ENCODE measurements at places on chromosomes 13 and 19.

- DNase-seq: no peak
Observed at GRCh38 chr19:7916103-7916954, 1.7 kb downstream of the TGFBR3L start.

DNA sequence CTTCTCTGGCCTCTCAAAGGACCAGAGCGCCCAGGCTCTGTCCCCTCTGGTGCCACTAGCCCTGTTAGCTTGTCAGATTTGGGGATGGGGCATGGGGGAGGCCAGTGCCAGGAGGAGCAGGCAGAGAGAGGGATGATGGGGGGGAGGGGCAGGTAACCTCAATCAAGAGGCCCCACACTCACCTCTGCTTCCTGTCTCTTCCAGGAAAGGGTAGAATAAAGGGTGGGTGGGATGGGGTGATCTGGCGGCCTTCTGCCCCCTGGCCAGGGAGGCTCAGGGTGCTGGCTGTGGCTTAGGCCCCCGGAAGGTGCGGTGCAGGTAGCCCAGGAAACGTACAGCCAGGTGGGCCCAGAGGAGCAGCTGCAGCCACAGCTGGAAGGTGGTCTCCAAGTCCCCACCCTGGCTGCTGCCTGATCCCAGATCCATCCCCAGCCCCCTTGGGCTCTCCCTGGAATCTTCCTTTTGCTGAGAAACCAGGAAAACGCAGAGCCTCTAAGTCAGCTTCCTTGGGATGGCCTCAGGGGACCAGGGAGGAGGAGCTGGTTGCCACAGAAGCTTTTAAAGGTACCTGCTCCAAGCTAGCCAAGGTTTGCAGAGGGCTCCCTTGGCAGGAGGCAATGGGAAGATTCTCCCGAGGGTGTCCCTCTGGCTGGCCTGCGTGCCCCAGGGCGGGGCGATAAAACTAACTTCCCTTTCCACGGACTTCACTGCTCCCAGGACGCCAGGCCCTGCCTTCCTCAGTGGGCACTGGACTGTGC, 5.3 kb downstream of the PRKACA start:
- DNase-seq: no peak

DNA sequence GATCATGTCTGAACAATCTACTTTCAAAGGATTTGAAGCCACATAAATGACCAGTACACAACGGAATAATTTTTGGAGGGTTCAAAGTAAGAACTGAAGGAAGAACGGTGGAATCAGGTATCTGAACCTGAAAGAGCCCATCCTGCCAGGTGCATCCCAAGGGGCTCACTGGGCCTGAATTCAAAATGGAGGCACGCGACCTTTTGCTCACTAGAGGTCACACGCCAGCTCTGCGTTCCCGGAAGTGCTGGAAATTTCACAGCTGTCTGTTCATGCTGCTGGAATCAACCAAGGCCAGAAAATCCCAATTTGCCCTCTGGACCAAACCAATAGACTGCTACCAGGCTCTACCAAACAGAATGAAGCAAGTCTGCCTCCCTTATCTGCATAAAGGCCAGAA, 4.2 kb upstream of the RASA3 start:
- no peak for DNase-seq

DNA sequence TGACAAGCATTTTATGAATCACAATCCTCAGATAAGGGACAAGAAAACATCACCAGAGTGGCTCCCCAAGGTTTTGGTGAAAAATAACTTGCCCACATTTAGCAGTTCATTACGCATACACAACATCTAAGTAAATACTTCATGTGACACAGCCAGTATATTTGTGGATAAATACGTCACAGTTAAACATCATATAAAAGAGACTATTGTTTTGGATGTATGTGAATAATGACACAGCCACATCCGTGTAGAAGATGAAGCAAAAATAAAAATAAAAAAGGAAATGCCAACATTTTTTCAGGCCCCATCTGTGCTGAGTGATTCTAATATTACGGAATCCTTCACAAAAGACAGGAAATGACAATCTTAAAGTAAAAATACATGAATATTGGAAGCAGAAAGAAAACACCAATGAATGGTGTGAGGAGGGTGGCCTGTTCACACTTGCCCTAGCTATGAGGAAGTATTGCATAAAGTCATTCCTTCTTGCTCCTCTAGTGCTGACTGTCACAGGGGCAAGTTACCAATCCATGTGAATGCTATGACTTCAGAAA, 457.1 kb downstream of the KLF12 start:
- DNase-seq: no peak

GRCh38 chr13:78787190-78787589, 128.2 kb upstream of the OBI1 start:
- no peak for DNase-seq

- DNase-seq: no peak
Observed at GRCh38 chr19:32308431-32309077, 36.9 kb upstream of the ZNF507 start.

DNA sequence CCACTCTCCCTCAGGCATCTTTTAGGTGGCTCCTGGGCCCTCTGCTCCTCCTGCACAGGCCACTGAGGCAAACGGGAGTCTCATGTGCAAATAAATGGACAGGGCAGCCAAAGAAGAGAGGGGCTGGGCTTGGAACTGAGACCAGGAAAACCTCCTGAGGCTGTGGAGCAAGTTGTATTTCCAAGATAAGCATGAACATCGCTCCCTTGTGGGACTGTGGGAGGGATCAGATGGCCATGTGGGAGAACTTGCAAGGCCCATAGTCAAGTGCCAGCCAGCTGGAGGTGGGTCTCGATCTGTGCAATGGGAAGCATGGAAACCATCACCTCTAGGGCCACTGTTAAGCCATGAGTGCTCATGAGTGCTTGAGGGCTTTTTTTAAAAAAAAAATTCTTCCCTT, 24.9 kb downstream of the MED26 start:
- no peak for DNase-seq
